ENCODE measurements at places on chromosomes 4 and X.
A peak's percentile ranks its signal among the peaks of the same experiment; 100 is the strongest.

DNA sequence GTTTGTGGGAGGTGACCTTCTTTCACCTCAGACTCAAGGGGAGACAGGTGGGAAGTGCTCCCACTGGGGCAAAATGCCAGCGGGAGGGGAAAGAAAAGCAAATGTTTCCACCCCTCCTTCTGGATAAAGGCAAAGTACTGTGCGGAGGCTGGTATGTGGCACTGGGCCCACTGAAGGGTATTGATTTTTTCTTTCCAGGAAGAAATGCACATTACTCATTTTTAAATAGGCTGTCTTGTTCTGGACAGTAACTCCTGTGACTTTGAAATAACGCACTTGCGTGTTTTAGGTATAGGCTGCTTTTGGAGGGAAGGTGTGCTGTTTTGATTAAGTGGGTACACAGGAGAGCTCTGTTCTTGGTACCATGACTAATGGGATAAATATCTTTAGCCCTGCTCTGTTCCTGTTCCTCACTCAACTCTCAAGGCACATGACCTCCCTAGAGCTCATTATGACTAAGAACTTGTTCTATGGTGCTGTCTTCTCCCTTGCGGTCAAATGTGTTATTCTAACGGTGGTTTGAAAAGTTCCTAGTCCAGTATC is 40.7 kb upstream of the MBTPS2 start:
- peak; percentile 64 for DNase-seq

DNA sequence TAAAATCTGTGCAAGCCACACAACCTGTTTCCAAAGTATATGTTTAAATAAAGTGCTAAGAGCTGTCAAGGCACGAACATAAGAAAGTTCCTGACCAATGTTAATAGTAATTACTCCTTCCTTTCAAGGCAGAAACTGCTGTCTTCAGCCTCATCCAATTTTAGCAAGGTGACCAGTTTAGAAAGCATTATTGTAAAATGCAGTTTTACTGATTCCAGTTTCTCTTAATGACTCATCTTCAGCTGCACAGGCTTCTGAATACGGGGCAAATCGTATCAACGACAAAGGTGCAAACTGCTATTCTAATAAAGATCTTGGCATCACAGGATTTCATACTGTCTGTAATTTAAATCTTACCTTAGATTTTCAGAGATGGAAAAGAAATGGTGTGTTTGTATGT is 87.5 kb downstream of the PPP3CA start:
- DNase-seq, result no peak

DNA sequence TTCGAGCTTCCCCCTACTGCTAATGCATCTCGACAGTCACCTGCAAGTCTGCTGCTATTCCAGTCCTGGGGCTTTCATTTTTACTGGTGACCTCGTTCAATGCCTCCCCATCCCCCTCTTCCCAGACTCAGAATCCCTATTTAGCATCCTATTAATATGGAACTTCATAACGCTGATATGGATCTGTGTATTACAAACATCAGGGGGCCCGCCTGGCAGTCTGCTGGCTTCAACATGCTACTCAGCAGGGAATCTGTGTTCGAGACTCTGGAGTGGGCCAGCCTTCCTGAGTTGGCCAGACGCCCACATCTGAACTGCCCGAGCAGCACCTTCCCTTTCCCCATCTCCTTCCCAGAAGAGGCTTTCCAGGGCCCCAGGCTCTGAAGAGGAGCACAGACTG is 173.9 kb upstream of the PPARGC1A start:
- DNase-seq, result no peak

- DNase-seq, result no peak
These were observed 115.3 kb upstream of the ARX start for GRCh38 chrX:25131055-25131454.

DNA sequence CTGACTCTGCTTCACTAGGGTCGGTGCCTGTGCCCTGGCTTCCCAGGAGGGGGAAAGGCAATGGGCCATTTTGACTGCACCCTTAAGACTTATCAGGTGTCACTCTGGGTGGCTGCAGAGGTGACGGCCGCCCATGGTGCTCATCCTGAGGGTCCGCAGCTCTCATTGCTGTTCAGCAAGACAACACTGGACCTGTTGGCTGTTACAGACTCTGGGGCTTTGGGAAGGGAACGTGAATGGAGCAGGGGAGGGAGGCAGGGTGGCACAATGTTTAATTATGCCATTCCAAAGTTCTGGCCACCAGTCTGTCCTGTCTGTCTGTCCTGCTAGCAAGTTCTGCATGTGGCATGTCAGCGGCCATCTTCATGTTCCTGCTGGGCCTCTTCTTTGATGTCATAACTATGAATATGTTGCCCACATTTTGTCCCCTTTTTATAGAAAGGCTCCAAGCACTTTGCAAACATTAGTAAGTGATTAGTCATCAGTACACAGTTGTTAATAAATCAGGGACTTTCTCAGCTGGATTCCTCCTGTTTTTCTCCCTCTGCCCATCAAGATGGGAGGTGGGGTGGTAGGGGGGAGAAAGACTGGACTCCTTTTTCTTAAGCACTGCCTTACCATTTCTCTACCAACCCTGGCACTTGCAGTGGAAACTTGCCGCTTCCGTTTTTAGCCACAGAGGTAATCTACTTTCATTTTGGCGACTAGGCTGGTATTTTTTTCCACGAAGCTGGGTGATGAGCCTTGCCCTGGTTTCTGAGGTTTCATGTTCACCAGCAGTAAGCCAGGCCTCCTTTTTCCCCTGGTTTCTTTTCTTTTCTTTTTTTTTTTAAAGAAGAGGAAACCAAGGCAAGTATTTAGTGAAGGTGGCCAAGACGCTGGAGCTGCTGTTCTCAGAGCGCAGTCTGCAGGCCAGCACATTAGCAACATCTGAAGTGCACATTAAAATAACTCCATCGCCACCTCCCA is 88.6 kb upstream of the TRIM2 start:
- no peak for DNase-seq

- no peak for DNase-seq
These were observed 43.3 kb upstream of the STX18 start for GRCh38 chr4:4585012-4585670.

- DNase-seq, result no peak
These were observed at the start of gene GLRA2 for GRCh38 chrX:14529290-14529989. Gene GLRA2, plus strand, starts transcription at chrX:14529536. Its CDS starts 522 bp downstream, at chrX:14530058.

DNA sequence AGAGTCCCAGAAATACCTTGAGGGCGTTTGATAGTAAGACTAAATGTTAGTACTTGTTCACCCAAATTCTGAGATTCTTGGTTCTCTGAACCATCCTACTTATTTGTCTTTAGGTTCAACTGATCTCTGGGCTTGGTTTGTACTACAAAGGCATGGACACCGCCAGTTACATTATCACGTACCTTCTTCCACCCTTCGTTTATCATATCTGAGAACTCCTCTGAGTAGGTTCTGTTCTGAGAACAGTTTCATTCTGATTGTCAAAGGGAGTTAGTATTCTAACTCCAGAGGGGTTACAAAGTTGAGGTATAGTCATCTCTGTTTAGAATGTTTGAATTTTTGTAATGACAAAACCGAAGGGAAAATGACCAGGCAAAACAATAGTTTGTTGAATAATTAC is 19.3 kb downstream of the ZFX start:
- no peak for DNase-seq

Data from pancreas (tissue), 10 donors.